ENCODE measurements at places on chromosomes 3 and 15. TPM values are rescaled to one million over a fixed set of nuclear protein-coding genes. Genes with fewer than 3 reads are reported as not detected.

PCLAF gene
- 12.0 TPM for total RNA-seq

CADPS gene
- 1.0 TPM for total RNA-seq

SYNPR gene
- total RNA-seq: not detected

CKMT1B gene
- total RNA-seq: under 0.01 TPM

GNB4 gene
- 60.5 TPM for total RNA-seq

ENTPD3 gene
- 1.6 TPM for total RNA-seq

CCDC39 gene
- total RNA-seq: not detected

EOMES gene
- 0.52 TPM for total RNA-seq

ARRDC4 gene
- 10.4 TPM for total RNA-seq

HESX1 gene
- not detected for total RNA-seq

CDHR4 gene
- total RNA-seq: not detected

SUMF1 gene
- 28.2 TPM for total RNA-seq

MESP2 gene
- not detected for total RNA-seq

FANCD2OS gene
- total RNA-seq: not detected

GCNT3 gene
- not detected for total RNA-seq
